ENCODE measurements at places on chromosomes 6 and 20. TPM values are rescaled to one million over a fixed set of nuclear protein-coding genes. Genes with fewer than 3 reads are reported as not detected.

SRSF12 gene
- not detected for total RNA-seq

CPXM1 gene
- total RNA-seq, result 20.0 TPM

PPP2R5D gene
- 43.8 TPM for total RNA-seq

COX4I2 gene
- total RNA-seq, result 5.1 TPM

HMGCLL1 gene
- 0.58 TPM for total RNA-seq

KIAA0408 gene
- 8.2 TPM for total RNA-seq

GRCh38 chr6:124205921-124206320 lies 402.3 kb downstream of the NKAIN2 start:
- no peak for DNase-seq

DNA sequence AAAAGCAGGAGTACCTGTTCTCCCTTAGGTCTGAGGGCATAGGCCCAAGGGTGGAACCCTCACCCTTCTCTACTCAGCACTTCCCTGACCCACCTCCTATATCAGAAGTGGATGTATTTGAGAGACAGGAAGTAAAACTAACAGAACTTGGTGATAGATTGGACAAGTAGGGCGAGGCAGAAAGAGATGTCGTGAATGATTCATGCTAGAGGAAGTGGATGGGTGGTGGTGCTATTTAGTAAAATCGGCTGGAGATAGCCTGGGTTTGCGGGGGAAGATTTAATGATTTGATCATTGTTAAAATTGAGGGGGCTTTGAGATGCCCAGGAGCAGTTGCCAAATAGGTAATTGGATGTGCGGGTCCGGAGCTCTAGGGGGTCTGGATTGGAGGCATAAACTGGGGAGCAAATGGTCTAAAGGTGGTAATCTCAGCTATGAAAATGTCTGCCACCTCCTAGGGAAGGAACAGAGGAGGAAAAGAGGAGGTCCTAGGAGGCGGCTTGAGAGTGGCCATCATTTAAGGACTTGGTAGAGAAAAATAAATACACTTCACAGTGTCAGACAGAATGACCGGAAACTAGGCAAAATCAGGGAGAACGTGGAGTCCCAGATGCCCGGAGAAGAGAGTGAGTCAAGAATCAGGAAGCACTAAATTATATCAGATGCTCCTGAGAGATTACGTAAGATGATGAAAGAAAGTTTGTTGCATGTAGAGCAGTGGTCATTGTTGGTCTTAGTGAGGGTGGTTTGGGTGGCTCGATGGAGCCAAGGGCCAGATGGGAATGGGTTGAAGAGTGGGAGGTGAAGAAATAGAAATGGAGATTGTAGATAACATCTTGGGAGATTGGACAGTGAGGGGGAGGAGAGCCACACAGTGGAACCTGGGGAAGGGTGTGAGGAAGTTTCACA lies 142.0 kb downstream of the CEP57L1 start:
- DNase-seq, result no peak

DNA sequence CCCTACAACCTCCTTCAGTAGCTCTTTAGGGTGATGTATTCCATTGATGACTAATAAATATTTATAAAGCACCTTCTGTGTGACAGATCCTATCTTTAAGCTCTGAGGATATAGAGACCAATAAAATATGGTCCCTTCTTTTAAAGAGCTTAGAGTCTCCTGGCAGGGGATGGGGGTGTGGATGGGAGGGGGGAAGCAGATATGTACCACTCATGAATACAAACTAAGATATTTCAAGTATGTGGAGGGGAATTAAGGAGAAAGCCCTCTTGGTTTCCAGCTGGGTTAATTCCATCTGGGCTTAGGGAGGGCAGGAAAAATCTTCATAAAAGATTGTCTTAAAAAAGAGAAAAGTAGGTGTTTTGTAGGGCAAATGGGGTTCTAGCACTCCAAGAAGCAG lies 21.6 kb upstream of the FBXO9 start:
- no peak for DNase-seq

DNA sequence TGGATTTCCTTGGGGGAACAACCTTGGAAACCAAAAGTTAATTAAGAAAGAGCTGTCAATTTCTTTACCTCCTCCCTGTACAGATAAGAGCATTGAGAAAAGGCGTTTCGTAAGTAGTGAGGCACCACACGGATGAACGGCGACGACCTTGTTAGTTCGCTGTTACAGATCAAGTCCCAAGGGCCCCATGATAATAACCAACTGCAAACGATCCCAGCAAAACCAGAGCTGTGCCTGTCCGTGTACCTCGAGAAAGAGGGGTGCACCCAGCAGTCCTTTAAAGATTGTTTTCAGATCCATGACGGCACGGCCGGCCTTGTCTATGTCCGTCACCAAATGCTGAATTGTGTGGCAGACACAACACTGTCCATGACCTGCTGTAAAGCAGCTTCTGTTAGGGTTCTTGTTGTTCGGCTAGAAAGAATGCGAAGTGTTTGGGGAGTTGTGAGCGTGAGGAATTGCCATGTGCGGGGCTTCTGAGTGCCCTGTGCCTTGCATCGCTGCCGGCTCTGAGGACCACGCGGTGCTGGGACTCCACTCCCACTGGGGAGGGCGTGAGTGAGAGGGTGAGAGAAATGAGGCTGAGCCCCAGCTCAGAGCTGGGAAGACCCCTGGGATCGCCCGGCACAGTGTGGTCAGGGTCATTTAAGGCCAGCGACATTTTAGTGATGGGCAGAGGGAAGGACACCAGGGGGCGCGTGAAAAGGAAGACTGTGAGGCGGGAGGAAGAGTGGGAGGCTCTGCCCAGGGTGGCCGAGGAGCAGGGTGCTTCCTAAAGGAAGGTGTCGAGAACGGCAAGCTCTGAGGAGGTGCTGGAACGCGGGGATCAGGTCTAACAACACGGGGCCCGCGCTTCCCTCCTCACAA lies 136.8 kb upstream of the RPS6KA2 start:
- DNase-seq, result no peak

DNA sequence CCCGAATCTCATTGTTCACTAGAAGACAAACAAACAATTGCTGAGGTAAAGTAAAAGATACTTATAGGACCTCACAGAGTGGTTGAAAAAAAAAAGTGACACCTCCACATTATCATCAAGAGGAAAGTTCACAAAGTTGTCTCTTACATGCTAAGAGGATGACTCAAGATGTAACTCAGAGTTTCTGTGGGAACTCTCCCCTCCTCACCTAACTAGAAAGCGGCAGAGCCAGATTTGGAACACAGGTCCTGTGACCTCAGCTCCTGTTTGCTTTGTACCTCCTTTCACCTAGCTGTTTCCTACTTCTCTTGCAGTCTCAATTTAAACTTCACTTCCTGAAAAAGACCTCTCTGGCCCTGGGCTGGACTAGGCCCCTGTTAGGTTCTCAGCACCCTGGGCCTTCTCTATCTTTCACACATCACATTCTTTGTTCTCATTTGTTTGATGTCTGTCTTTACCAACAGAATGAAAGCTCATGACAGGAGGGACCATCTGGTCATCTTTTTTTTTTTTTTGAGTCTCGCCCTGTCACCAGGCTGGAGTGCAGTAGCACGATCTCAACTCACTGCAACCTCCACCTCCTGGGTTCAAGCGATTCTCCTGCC lies 60.8 kb downstream of the CD24 start:
- DNase-seq, result no peak

DNA sequence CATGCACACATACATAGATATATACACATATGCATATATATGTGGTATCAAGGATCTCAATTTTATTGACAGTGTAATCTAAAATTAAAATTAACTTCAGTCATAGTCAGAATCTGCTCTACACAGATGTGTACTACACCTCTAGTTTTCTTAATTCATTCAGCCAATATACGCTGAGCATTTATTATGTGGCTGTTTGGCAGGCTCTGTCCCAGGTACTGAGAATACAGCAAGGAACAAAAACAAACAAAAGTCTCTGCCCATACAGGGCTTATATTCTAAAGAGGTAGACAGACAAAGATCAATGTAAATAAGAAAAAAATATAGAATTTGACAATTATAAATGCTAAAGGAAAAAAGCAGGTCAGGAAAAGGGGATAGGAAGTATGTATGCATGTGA lies 7.8 kb upstream of the RGS17 start:
- DNase-seq, result no peak

DNA sequence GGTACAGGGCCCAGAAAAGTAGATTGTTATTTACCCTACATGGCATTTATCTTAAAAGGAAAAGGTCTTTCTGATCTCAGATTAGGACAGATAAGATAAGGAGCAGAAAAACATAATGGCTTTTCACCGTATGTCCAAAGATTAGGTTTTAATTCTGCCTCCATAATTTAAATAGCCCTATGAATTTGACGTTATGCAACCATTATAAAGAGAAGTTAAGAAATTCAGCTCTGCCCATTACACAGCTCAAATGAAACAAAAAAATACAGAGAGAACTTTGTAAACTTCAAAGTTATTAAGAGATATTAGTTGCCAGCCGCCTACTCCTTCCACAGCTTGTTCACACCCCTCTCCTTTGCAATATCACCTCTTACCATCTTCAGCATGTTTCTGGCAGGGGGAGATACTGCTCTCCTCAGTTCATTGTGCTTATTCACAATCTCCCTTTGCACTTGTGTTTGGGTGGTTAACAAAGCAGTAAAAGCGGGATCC lies 8.1 kb downstream of the CRISP3 start:
- DNase-seq, result no peak

- DNase-seq, result peak; percentile 91
Observed at GRCh38 chr20:16729565-16730460, at the start of gene SNRPB2. Gene SNRPB2 (plus strand): TSS chr20:16730026. CDS start chr20:16731703, 1,677 bp downstream.

- peak; percentile 94 for DNase-seq
Observed at GRCh38 chr6:31729979-31730630, 1.0 kb upstream of the DDAH2 start.

GRCh38 chr6:116876635-116877611 lies at the start of gene RFX6:
Gene RFX6 (plus strand): TSS chr6:116877242. CDS start chr6:116877276, 34 bp downstream.
- no peak for DNase-seq

DNA sequence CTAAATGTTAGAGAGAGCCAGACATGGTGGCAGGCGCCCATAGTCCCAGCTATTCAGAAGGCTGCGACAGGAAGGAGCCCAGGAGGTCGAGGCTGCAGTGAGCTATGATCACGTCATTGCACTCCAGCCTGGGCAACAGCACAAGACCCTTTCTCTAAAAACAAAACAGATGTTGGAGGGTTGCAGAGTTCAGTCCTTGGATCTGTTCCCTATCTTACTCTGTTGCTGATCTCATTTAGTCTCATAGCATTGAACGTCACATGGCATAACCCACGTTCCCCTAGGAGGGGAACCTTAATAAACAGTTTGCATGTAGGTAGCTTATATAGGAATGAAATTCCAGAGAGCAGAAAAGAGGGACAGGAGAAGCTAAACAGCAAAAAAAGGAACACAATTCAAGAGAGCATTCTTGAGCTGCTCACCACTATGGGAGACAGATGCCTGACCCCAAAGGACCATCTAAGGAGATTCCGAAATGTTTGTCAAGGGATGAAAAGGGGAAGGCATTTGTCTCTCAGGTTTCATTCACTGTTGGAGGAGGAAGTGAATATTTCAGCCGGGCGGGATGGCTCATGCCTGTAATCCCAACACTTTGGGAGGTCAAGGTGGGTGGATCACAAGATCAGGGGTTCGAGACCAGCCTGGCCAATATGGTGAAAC lies 54.6 kb upstream of the PIM1 start:
- DNase-seq, result no peak

GRCh38 chr6:83920017-83920416 lies 60.5 kb downstream of the CYB5R4 start:
- no peak for DNase-seq

DNA sequence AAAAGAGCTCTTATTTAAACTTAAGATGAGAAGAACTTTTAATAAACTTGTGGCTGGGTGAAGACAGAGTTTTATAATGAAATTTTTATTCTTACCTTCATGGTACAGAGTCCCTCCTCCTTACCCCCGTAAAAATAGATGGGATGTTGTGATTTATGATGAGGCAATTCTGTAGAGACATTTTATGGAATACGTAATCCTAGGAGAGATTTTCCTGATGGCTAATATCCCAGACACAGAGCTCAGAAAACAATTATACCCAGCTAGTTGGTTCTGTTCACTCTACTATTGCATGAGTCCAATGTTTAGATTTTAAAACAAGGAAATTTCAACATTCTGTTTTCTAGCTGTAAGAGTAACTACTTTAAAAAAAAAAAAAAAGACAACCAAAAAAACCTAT lies 43.4 kb downstream of the MTHFD1L start:
- no peak for DNase-seq

DNA sequence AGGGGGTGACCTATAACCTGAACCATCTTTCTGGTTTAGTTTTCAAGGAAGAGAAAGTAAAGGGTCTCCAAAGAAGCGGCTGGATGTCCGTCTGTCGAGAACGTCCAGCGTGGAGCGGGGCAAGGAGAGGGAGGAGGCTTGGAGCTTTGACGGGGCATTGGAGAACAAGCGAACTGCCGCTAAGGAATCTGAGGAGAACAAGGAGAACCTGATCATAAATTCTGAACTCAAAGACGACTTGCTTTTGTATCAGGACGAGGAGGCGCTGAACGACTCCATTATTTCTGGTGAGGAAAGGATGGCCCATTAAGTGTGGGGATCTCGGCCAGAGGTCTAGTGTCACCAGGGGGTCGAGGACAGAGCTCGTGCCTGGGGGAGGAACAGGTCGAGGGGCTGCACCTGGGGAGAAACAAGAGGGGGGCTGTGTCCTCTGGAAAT lies 159.2 kb downstream of the SYCP2 start:
- peak; percentile 2 for DNase-seq

- no peak for DNase-seq
Observed at GRCh38 chr6:5389086-5389745, 127.9 kb downstream of the FARS2 start.

DNA sequence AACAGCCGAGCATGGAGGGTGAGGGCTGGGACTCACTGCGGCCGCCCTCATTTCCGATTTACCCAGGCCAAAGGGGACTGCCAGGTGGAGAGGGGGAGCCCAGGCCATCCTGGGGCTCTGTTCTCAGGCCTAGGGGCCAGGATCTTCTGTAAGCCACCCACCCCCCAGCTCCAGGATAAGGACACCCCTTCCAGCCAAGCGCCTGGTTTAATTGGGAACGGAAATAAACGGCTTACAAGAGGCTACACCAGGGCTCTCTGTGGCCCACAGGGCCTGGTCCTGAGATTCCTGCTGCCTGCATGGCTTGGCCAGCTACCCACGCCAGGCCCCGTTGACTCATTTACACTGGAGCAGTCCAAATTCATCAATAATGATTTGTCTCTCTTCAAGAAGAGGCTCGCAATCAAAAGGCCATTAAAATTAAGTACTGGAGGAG lies 68.1 kb upstream of the TOP1 start:
- DNase-seq, result peak; percentile 31

Measured in uterus (tissue), 4 donors.